Germinal center (tissue), 1 donor: ENCODE measurements at places on chromosomes 12 and 14.

DNA sequence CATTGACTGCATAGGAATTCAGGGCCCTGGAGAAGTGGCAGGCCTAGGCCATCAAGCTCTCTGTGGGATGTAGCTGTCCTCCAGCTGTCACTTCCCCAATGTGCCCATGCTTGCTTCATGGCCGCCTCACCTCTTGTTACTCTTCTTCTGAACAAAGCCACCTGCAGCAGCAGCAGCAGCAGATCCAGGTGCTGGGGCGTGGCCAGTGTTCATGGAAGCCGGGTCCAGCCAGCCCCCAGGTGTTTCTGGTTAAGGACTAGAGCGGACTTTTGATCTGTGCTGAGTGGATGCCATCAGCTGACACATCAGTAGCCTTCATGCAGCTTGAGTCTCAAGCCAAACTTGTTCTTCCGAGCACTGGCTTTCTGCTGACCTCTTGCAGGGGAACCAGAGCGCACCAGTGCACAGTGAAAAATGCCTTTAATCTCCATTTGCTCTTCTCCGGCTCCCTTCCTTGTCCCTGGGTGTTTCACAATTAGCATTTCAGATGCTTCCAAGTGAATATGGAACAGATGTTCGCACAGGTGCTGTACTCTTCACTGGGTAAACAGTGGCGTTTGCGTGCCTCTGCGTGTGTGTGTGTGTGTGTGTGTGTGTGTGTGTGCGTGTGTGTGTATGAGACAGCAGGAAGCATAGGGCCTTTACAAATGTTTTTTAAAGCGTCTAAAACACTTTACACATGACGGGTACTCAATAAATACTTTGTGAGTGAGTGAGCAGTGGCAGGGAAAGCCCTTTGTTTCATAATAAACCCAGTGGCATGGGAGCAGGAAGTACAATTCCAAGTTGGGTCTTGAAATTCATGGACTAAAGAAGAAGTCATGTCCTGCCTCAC lies 20.1 kb downstream of the TPCN1 start:
- no peak for DNase-seq

- no peak for DNase-seq
Observed at GRCh38 chr12:3152892-3153291, 75.7 kb downstream of the TSPAN9 start.

GRCh38 chr14:41973178-41973577 lies 366.5 kb downstream of the LRFN5 start:
- no peak for DNase-seq

DNA sequence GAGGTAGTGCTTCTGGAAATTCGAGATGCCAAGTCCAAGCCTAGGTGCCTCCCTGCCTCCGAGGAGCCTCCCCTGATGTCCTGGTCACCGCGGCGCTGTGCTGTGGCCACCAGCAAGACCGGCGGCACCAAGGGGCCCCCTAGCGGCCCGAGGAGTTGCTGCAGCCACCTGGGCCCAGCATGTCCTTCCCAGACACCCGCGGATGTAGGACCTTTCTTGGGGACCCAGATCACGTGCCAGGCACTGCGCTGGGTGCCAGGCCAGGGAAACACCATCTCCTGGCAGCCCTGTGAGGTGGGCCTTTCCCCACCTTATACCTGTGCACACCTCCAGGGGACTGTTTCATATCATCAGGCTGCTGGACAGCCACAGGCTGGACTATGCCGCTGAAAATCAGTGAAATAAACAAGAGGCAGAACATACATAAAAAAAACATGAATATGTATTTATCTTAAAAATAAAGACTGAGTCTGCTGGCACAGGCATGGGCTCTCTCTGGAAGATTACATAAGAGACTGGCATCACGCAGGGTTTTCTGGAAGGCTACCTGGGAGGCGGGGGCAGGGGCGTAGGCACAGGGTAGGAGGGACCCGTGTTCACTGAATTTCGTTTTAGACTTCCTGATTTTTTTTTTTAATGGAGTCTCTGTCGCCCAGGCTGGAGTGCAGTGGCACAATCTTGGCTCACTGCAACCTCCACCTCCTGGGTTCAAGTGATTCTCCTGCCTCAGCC lies 15.9 kb upstream of the HHIPL1 start:
- DNase-seq = peak; percentile 81

- DNase-seq = peak; percentile 25
Observed at GRCh38 chr12:95336387-95337067, 118.9 kb downstream of the VEZT start.

- no peak for DNase-seq
Observed at GRCh38 chr14:71228711-71229110, 321.5 kb downstream of the PCNX1 start.

- no peak for DNase-seq
Observed at GRCh38 chr12:130111965-130112496, 50.2 kb upstream of the FZD10 start.

DNA sequence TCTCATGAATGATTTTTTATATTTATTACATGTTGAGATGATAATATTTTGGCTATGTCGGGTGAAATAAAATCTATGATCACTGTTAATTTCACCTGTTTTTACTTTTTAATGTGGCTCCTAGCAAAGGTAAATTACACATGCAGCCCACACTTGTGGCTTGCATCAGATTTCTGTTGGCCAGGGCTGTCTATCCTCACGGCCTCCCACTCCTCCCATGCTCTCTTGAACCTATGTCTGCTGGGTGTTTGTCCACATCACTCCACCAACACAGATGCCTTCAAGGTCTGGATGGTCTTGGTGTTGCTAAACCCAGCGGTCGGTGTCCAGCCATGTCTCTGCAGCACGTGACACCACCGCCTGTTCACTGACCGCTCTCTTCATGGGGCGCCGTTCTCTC lies 339.4 kb upstream of the FKBP4 start:
- no peak for DNase-seq

- no peak for DNase-seq
Observed at GRCh38 chr12:132144810-132145168, 532 bp downstream of the NOC4L start.

- DNase-seq = no peak
Observed at GRCh38 chr12:53199700-53200099, 7.4 kb downstream of the ITGB7 start.

DNA sequence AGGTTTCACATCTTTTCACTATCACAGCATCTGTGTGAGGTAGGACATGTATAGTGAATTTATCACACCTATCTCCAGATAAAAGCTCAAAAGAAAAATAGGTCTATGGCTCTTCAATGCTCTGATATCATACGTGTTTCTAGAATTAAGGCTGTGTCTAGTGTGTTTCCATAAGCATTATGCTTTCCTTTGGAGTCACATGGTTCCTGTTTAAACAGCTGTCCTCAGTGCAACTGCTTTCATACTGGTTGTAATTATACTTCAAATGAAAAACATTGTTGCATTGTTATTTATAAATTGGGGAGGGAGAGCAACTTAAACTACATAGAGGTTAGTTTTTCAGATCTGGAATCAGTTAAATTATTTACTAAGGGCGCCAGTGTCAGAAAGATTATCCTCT lies 151.6 kb downstream of the SYT1 start:
- no peak for DNase-seq

DNA sequence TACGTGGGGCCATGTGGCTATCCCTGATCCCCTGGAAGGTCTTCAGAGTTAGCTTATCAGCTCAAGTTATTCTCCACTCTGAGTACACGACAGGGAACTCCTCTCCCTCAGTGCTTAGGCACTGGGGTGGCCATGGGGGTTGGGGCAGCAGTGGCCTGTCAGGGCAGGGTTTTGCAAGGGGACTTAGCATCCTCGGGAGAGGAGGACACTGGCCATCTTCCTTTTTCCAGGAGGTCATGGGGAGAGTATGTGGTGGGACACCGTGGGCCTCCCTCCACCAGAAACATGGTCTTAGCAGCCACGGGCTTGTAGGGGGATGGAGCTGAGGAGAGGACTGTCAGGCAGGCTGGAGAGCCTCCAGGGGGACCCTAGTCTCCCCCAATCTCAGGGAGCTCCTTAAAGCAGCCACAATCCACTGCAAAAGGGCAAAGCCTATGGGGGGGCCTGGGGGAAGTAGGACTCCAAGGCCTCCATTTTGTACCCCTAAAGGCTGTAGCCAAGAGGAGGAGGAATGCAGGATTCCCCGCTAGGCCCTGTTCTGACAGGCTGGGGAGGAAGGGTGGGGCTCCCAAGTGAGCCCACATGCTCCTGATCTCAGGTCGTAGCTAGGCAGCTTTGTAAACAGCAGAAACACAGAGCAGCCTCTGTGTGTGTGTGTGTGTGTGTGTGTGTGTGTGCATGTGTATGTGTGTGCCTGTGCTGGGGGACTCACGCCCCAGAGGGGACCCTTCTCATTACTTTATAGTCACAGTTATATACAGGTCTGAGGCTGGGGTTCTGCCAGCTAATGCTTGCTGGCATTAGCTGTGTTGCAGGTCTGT lies 36.6 kb downstream of the KRT80 start:
- no peak for DNase-seq

GRCh38 chr12:85865890-85866289 lies 8.2 kb upstream of the NTS start:
- no peak for DNase-seq

GRCh38 chr12:95266254-95266653 lies 48.6 kb downstream of the VEZT start:
- no peak for DNase-seq

- no peak for DNase-seq
Observed at GRCh38 chr12:52215587-52216031, 17.4 kb upstream of the KRT7 start.

GRCh38 chr14:104731320-104732294 lies 7.6 kb downstream of the ADSS1 start:
- DNase-seq = no peak

GRCh38 chr12:124562018-124562795 lies 5.2 kb downstream of the NCOR2 start:
- DNase-seq = no peak

GRCh38 chr14:93044121-93044520 lies 71.6 kb downstream of the ITPK1 start:
- DNase-seq = no peak

- peak; percentile 47 for DNase-seq
Observed at GRCh38 chr12:47079981-47080724, 394 bp upstream of the AMIGO2 start.

DNA sequence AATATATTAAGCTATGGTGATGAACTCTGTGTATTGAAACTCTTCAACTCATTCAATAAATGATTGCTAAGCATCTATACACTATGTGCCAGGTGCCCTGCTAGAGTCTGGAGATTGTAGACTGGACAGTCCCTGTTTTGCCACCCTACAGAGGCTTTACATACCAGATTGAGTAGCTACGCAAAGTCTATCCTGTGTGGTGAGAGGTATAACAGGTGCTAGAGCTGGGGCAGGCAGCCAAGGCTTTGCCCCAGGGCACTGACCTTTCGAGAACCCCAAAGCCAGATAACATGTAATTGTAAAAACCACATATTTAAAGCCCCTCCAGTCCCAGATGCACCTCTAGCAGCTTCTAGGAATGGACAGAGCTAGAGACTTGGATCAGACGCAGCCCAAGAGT lies 52.8 kb downstream of the PPM1H start:
- no peak for DNase-seq

DNA sequence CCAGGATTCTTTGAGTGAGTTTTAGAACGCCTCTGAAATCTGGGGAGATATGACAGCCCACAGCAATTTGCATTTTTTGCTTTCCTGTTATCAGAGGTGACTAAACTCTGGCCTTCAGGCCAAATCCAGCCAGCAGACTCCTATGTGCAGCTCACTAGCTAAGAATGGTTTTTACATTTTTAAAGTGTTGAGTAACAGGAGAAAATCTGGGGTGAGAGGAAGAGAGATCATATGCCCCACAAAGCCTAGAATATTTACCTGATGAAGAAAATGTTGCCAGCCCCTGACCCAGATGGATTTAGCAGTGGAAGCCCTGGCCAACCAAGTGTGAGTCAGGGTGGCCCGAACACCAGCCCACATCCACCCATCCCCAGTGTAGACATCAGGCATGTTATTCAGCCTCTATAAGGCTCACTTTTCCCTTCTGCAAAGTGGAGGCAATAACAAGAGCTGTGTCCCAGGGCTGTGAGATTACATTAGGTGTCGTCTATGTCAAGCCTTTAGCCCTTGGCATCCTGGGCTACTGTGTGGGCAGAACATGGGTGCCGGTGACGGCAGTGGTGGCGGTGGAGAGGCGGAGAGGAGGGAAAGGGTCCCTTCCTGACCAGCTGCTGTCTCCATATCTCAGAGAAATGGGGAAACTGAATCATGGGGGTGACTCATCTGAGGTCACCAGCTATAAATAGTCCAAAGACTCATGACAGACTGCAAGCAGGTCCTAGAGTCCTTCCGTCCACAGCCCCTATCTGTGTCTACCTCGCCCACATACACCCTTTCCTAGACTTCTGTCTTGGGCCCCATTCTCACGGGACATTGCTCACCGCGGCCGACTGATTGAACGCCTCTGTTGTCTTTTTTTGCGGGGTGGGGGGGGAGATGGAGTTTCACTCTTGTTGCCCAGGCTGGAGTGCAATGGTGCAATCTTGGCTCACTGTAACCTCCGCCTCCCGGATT lies 32.6 kb upstream of the CD9 start:
- no peak for DNase-seq

- DNase-seq = no peak
Observed at GRCh38 chr12:13307143-13307816, 110.8 kb downstream of the EMP1 start.

DNA sequence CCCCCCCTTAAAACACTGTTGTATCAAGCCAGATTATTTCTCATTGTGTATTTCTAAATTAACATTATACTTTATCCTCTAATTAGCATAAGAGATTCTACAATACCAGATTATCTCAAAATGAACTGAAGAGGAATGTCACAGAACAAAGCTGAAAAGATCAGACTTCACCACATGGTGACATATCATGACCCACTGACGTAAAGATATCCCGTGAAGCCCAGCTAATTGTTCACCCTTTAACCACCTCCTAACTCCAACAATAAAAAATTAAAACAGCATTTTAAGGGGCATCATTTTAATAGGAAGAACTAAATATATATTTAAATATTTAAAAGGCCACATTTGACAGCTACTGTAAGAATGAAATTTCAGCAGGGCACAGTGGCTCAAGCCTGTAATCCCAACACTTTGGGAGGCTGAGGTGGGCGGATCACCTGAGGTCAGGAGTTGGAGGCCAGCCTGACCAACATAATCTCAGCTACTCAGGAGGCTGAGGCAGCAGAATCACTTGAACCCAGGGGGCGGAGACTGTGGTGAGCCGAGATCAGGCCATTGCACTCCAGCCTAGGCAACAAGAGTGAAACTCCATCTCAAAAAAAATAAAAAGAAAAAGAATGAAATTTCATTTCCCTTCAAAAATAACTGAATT lies 29.0 kb downstream of the CDK17 start:
- DNase-seq = no peak

GRCh38 chr12:13090054-13090453 lies 13.4 kb downstream of the GSG1 start:
- no peak for DNase-seq

- no peak for DNase-seq
Observed at GRCh38 chr14:40347675-40348074, 915.4 kb upstream of the FBXO33 start.

GRCh38 chr12:2722806-2723205 lies 72.0 kb upstream of the FKBP4 start:
- DNase-seq = no peak

DNA sequence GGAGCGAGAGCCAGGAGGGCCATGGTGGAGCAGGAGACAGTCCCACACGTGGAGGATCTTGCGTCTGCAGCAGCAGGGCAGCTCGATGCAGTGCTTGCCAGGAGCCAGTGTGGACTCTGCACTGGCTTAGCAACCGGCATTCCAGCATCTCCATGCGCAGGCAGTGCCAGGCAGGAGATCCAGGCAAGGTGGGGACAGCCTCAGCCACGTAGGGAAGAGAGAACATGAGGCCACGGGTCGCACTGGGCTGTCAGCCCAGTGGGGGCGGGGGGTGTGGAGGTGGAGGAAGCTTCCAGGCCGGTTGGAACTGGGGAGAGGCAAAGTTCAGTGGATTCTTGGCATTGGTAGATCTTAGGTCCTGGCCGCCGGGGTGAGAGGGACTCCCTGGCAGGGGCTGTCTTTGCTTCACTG lies 121.0 kb upstream of the EVL start:
- no peak for DNase-seq

- peak; percentile 4 for DNase-seq
Observed at GRCh38 chr12:39272871-39273655, 169.9 kb downstream of the KIF21A start.
